Right lobe of liver (tissue), 6 donors: ENCODE measurements at places on chromosomes 4 and X.

DNA sequence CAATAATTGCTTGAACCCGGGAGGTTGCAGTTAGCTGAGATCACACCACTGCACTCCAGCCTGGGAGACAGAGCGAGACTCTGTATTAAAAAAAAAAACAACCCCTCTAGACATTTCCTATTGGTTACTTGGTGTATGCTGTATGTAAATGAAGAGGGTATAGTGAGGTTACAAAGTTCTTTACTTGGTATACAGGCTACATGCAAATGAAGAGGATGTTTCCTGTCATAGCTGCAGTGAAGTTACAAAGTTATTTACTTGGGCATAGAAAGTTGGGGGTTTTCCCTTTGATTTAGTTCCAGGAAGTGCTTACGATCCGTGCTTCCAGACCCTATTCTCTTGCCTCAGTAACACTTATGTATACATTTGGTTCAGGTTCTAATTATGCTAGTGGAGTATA is 38.4 kb upstream of the CLNK start:
- no peak for DNase-seq

DNA sequence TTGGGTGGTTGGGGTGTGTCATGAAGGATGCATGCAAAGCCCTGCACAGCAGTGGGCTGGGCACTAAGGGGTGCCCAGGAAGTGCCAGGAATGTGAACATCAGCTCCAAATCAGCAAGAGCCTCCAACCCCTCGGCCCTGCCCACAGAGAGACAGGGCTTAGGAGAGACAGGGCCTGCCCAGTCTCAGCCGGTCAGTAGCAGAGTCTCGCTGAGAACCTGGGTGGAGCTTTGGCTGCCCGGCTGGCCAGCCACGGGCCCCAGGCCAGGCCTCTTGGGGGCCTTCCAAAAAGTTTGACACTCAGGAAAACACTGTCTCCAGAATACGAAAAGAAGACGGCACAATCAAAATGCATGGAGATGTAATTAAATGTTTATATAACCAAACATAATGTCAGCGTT is 4.3 kb upstream of the MXD4 start:
- peak; percentile 77 for DNase-seq

DNA sequence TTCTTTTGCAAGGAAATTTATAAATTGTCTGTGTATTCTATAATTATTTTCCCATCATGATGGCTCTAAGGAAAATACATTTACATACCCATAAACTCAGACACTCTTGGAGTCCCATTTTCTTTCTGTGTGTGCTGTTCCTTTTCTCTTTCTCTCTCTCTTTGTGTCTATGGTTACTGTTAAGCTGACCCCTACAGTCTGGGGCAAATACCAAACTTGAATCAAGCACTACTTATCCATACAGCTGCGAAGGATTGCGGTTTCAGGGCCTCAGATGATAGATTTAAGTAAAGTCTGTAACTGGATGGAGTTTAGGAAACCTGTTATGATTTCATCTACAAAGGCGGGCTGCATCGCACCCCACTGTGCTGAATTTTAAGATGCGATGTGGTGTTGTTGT is 150.2 kb downstream of the SHROOM3 start:
- no peak for DNase-seq

DNA sequence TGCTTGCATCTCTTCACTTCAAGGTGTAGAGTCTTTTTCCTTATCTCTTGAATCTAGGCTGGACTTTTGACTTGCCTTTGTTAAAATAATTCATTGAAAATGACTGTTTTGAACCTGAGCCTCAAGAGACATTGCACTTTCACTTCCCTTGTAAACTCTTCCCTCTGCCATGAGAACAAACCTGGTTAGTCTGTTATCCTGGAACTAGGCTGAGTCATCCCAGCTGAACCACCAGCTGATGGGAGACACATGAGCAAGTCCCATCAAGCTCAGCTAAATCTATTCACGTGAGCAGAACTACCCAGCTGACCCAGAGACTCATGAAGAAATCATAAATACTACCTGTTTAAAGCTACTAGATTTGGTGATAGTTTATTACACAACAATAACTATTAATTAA is 202.3 kb upstream of the CENPE start:
- DNase-seq = no peak

GRCh38 chr4:16227462-16227868 is 1.2 kb upstream of the TAPT1 start:
- DNase-seq = peak; percentile 65

- no peak for DNase-seq
Measured at GRCh38 chr4:36209941-36210649, 34.2 kb downstream of the ARAP2 start.

DNA sequence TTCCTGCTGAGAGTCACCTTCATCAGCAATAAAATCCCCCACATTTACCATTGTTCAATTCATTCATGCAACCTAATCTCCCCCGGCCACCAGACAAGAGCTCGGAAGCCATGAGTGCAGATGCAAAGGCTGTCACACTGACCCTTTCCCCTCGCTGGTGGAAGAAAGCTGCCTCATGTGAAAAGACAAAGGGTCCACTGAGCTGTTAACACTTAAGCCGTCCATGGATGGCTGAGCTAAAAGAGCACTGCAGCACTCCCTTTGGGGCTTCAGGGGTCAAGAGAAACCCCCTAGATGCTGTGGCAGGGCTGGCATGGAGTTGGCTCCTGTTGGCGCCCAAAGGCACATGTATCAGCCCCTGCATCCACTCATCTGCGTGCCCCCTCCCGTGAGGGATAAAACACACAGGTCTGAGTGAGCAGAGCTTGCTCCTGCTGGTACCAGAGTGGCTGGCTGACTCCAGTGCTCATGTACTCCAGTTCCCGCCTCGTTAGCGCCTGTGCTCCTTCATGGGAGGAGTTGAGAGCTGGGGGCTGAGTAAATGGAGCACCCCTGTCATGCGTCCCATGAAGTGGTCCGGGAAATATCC is 216.5 kb downstream of the PDHA2 start:
- DNase-seq = no peak

GRCh38 chrX:69813677-69814076 is 197.8 kb downstream of the EDA start:
- DNase-seq = no peak

- no peak for DNase-seq
Measured at GRCh38 chrX:72128881-72129280, 2.8 kb downstream of the RTL5 start.

DNA sequence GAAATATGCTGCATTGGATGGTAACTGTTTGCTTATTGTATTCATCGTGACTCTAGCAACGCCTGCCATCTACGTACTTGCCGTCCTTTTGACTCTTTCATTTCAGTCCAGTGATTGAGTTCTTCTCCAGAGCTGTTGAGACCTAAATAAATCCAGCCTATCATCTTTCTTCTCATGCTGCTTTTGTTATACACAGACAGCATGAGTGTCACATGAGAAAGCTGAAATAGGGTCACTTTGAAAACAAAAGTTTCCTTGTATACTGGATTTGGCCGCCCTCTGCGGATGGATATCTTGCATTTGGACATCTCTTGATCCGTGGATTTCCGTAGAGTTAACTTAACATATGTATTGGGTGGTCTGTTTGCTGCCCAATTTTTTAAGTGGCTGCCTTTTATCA is 67.2 kb downstream of the TMPRSS11F start:
- DNase-seq = no peak

GRCh38 chrX:141468940-141469339 is 115.6 kb downstream of the SPANXA1 start:
- no peak for DNase-seq

- no peak for DNase-seq
Measured at GRCh38 chrX:131081772-131082740, 23.9 kb downstream of the ARHGAP36 start.

DNA sequence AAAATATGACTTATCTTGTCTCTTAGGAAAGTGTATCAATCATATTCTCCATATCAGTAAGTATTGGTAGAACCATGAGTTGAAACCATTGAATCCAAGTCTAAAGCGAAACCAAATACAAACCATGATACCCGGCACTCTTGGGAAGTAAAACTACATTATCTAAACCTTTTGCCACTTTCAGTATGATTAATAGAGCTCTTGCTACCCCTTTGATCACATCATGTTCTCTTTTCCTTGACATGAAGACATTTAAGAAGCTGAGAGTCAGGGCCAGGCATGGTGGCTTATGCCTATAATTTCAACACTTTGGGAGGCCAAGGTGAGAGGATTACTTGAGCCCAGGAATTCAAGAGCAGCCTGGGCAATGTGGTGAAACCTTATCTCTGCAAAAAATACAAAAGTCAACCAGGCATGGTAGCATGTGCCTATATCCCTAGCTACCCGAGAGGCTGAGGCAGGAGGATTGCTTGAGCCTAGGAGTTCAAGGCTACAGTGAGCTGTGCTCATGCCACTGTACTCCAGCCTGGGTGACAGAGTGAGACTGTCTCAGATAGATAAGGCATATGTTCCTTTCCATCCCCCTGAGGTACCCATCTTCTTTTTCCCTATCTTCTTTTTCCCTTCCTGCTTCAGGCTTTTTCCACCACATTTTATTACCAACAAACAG is 45.4 kb downstream of the CEP135 start:
- DNase-seq = no peak

- DNase-seq = no peak
Measured at GRCh38 chr4:2595436-2595835, 59.0 kb downstream of the FAM193A start.

- no peak for DNase-seq
Measured at GRCh38 chrX:139750390-139750789, 42.4 kb upstream of the MCF2 start.

DNA sequence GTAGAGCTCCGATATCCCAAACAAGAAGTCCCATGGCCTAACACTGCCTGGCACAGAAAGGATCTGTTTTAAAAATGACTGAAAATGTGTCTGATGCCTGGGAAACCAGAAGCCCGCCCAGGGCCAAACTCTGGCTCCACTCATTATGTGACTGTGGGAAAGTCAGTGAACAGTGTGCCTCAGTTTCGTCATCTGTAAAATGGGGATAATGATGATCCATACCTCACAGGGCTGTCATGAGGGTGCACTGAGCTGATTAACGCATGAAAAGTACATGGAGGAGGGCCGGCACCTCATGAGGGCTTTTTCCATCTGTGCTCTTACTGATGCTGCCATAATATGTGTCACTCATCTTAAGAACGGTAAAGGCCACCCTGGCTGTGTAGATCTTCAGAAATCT is 5.1 kb downstream of the SLC2A9 start:
- DNase-seq = no peak

DNA sequence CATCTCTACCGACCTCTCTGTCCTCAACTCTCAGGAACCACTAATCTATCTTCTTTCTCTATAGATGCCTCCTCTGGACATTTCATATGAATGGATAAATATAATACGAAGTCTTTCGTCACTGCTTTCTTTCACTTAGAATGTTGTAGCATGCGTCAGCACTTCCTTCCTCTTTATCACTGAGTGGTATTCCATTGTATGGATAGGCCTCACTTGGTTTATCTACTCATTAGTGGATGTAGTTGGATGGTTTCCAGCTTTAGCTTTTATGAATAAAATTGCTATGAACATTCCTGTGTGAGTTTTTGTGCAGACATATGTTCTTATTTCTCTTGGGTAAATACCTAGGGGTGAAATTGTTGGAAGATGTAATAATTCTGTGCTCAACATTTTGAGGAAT is 528.2 kb upstream of the FAT1 start:
- DNase-seq = no peak

DNA sequence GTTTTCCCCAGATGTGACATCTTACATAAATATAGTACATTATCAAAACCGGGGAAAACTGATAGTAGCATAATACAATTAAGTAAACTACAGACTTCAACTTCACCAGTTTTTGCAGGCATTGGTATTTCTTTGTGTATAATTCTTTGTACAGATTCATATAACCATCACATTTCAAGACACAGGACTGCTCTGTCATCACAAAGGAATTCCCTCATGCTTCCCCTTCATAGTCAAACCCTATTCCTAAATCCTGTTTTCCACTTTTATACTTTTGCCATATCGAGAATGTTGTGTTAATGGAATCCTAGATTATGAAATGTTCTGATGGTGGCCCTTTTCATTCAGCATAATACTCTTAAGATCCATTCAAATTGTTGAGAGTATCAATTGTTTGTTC is 36.0 kb downstream of the STIM2 start:
- no peak for DNase-seq

DNA sequence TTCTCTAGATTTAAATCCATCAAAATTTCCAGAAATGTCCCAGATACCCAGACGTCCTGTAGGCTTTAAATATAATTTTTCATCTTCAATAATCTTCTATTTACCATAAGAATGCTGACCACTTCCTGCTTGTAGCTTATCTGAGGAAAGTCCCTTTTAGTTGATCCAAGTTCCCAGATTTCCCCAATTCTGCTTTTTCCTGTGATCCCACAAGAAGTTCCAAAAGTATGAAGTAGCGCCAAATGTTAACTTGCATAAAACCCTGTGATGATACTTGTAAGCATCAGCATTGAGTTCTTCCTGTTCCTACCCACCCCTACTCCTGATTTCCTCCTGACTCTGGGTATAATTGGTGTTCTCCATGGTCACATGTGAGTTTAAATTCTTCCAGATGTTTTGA is 10.6 kb upstream of the TLR8 start:
- no peak for DNase-seq

- no peak for DNase-seq
Measured at GRCh38 chr4:80608281-80608980, 272.9 kb downstream of the CFAP299 start.

DNA sequence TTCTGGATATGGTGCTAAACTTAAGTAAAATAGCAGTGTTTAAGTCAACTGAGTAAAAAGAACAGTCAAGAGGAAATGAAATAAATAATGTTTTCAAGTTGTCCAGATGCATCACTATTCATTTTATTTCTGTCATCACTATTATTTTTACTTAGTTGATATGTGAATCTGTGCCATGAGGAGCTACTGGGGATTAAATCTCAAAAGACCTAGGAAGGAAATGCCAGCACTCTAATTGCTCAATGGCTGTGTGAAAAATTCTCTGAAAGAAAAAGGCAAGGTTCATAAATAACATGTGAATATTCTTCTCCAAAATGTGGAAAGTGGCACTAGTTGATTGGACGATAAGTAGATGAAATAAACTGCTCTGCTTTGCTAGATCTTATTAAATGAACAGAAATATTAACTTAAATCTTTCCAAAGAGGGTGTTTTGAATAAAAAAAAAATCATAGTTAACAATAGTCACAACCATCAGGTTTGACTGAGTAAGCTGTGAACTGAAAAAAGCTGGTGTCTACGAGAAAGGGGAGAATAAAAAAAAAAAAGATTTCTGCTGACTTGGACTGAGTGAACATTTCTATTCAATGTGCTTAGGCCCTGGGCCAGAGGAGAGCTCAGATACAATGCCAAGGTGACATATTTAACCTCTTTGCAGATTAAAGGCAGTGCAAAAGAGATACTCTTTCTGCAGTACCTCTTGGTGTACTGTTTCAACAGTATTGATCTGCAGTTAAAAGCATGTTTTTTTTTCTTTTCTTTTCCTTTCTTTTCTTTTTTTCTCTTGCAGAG is 1.6 kb downstream of the SPARCL1 start:
- DNase-seq = peak; percentile 58
